Activated naive CD8-positive, alpha-beta T cell treated with anti-CD3 and anti-CD28 coated beads, Interleukin-2, amount 50 U/mL, for 24 hours (primary cell): ENCODE measurements at places on chromosomes 12 and 14.

- H3K27me3 ChIP-seq: no peaks in the 10 kb centered on the region
- H3K4me1 ChIP-seq: no peaks in the 10 kb centered on the region
- H3K36me3 ChIP-seq: peaks cover 43% of the 10 kb centered on the region
- DNase-seq: no peak
- H3K27ac ChIP-seq: no peak overlapping the region
Observed at GRCh38 chr14:95421741-95422140, 94.7 kb downstream of the SYNE3 start.

GRCh38 chr14:35201066-35201465, 78.7 kb downstream of the PRORP start:
- H3K4me1 ChIP-seq: peaks cover 58% of the 10 kb centered on the region
- peaks cover 5% of the 10 kb centered on the region for H3K36me3 ChIP-seq
- H3K4me3 ChIP-seq: no peak overlapping the region
- H3K27ac ChIP-seq: peak overlapping the region; percentile 57

- peaks cover 2% of the 10 kb centered on the region for H3K36me3 ChIP-seq
- no peaks in the 10 kb centered on the region for H3K27me3 ChIP-seq
- DNase-seq: no peak
- H3K27ac ChIP-seq: no peak overlapping the region
Observed at GRCh38 chr12:116954710-116955381, 44.1 kb downstream of the FBXW8 start.

GRCh38 chr12:30694412-30695198, 1.1 kb downstream of the IPO8 start:
- peaks cover 9% of the 10 kb centered on the region for H3K36me3 ChIP-seq
- H3K27me3 ChIP-seq: peaks cover 3% of the 10 kb centered on the region
- DNase-seq: peak; percentile 27

- H3K4me3 ChIP-seq: no peak overlapping the region
- H3K36me3 ChIP-seq: peaks cover 27% of the 10 kb centered on the region
- H3K27ac ChIP-seq: no peak overlapping the region
Observed at GRCh38 chr12:76529226-76529918, 30.2 kb downstream of the OSBPL8 start.

DNA sequence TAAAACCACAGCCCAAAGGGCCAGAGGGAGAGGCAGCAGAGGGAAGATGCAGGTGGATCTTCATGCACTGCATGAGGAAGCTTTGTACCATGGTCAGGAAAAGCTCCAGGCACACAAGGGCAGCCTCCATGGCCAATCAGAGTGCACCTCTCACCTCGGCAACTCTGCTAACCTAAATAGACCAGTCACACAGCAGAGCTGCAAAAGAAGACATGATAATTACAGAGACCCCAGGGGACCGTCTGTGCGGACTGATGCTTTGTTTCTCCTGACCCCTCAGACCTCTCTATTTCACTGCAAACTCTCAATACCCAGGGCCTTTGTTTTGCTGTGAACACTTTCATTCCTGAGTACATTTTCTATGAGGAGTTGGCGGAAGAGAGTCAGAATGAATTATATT, 10.7 kb upstream of the TCL1B start:
- no peaks in the 10 kb centered on the region for H3K36me3 ChIP-seq
- DNase-seq: no peak
- no peaks in the 10 kb centered on the region for H3K4me1 ChIP-seq
- H3K4me3 ChIP-seq: no peak overlapping the region
- H3K27me3 ChIP-seq: peaks cover 9% of the 10 kb centered on the region

GRCh38 chr12:57227315-57228115, 2.0 kb upstream of the SHMT2 start:
- DNase-seq: no peak
- peaks cover 72% of the 10 kb centered on the region for H3K4me1 ChIP-seq
- H3K27ac ChIP-seq: peak overlapping the region; percentile 46
- H3K27me3 ChIP-seq: peaks cover 46% of the 10 kb centered on the region
- peaks cover 28% of the 10 kb centered on the region for H3K36me3 ChIP-seq

- no peak for DNase-seq
- peaks cover 4% of the 10 kb centered on the region for H3K4me1 ChIP-seq
- peaks cover 9% of the 10 kb centered on the region for H3K27me3 ChIP-seq
- H3K36me3 ChIP-seq: no peaks in the 10 kb centered on the region
- no peak overlapping the region for H3K4me3 ChIP-seq
Observed at GRCh38 chr12:65631621-65632111, 192.6 kb upstream of the HMGA2 start.

DNA sequence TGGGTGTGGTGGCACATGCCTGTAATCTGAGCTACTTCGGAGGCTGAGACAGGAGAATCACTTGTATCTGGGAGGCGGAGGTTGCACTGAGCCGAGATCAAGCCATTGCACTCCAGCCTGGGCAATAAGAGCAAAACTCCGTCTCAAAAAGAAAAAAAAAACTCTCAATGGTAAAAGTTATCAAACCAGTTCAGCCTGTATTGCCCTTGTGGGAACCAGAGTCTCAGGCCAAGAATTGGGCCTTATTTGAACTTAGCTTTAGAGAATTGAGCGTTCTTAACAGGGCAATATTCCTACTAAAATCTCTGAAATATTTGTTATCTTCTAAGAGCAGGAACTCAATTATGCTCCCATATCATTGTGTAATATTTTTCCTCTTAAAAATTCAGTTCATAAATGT, 7.7 kb upstream of the MDM2 start:
- no peak overlapping the region for H3K27ac ChIP-seq
- no peak overlapping the region for H3K4me3 ChIP-seq
- no peak for DNase-seq

- H3K36me3 ChIP-seq: no peaks in the 10 kb centered on the region
- no peaks in the 10 kb centered on the region for H3K4me1 ChIP-seq
- H3K4me3 ChIP-seq: no peak overlapping the region
Observed at GRCh38 chr12:24111086-24111485, 161.6 kb upstream of the SOX5 start.

DNA sequence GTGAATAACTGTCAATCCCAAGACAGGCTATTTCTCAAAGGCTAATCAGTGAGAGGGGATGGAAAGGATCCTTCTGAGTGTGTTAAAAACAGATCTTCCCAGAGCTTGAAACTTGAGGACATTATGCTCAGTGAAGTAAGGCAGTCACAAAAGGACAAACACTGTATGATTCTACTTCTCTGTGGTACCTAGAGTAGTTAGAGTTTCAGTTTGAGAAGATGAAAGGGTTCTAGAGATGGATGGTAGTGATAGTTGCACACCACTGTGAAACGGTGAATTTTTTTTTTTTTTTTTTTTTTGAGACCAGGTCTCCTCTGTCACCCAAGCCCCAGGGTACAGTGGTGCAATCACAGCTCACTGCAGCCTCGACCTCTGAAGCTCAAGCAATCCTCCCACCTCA, 133.8 kb downstream of the SAMD4A start:
- DNase-seq: no peak
- H3K36me3 ChIP-seq: peaks cover 8% of the 10 kb centered on the region
- H3K4me3 ChIP-seq: no peak overlapping the region
- no peak overlapping the region for H3K27ac ChIP-seq
